ENCODE measurements at places on chromosomes 3 and 15. TPM values are rescaled to one million over a fixed set of nuclear protein-coding genes. Genes with fewer than 3 reads are reported as not detected.

Gene LNP1
- 4.3 TPM for total RNA-seq

Gene LMAN1L
- total RNA-seq: not detected

Gene TP63
- total RNA-seq: under 0.01 TPM

Gene ACTRT3
- total RNA-seq: 3.5 TPM

Gene GHRL
- total RNA-seq: not detected

Gene HES1
- 0.39 TPM for total RNA-seq

Gene CPN2
- not detected for total RNA-seq

Gene TXNRD3
- 8.5 TPM for total RNA-seq

Gene FYTTD1
- total RNA-seq: 26.8 TPM

Gene HTR3E
- not detected for total RNA-seq

Gene ZSCAN2
- 4.4 TPM for total RNA-seq

Gene ALDH1A2
- total RNA-seq: 4.7 TPM

Gene FBXW12
- total RNA-seq: 0.20 TPM

Gene FXR1
- total RNA-seq: 112 TPM

Gene ERC2
- under 0.01 TPM for total RNA-seq

Gene GPR27
- under 0.01 TPM for total RNA-seq

Gene ZPLD1
- total RNA-seq: not detected

Gene TMEM62
- total RNA-seq: 11.0 TPM

Gene TMEM207
- not detected for total RNA-seq

Gene HRH1
- 12.1 TPM for total RNA-seq

Gene TTC23
- total RNA-seq: 20.6 TPM

Gene GPR149
- total RNA-seq: not detected

Gene SAXO2
- total RNA-seq: 1.8 TPM

Gene SLC6A11
- total RNA-seq: not detected

Gene PCOLCE2
- 28.0 TPM for total RNA-seq

Gene BHLHE40
- total RNA-seq: 43.4 TPM

Gene ICE2
- 33.4 TPM for total RNA-seq

Gene BNC1
- 14.3 TPM for total RNA-seq

Gene FANCD2OS
- not detected for total RNA-seq

Gene SYNPR
- total RNA-seq: not detected

Gene ITIH1
- total RNA-seq: not detected

Gene B3GNT5
- total RNA-seq: 32.3 TPM

Gene GOLGA6A
- total RNA-seq: not detected

Gene ISY1
- 31.5 TPM for total RNA-seq

Gene CFAP92
- 0.37 TPM for total RNA-seq

Gene VILL
- 5.1 TPM for total RNA-seq

Gene INSYN1
- total RNA-seq: 0.73 TPM

Gene PLXNB1
- 21.3 TPM for total RNA-seq

Gene ACAN
- not detected for total RNA-seq

Gene GFM1
- total RNA-seq: 49.1 TPM

Gene GRK7
- total RNA-seq: not detected

Gene PLCD1
- 27.2 TPM for total RNA-seq

Gene CKMT1A
- total RNA-seq: not detected

Gene CDC25A
- 18.6 TPM for total RNA-seq

Gene COL6A5
- not detected for total RNA-seq

Gene ZIC1
- total RNA-seq: 21.7 TPM

Gene ARNT2
- 1.8 TPM for total RNA-seq

Gene OR5K2
- total RNA-seq: not detected

Gene CDHR4
- total RNA-seq: not detected

Gene SMCO1
- total RNA-seq: under 0.01 TPM

Data from subcutaneous preadipocyte (primary cell).